ENCODE measurements at places on chromosomes 7 and 10. TPM values are rescaled to one million over a fixed set of nuclear protein-coding genes. Genes with fewer than 3 reads are reported as not detected.

DNA sequence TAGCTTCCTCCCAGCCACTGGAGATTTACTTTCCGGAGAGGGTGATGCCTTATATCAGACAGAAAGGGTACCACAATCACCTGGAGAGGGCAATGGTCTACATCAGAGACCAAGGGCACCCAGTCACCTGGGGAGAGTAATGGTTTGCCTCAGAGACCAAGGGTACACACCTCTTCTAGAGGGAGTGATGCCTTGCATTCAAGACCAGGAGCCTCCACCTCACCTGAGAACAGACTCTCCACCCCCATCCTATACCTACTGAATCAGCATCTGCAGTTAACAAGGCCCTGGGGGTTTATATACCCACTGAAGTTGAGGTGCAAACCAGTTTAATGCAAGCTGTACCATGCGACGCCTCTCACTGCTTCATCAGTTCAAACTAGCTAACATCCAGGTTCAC lies 270.2 kb upstream of the IGFBP3 start:
- no peak for DNase-seq

DNA sequence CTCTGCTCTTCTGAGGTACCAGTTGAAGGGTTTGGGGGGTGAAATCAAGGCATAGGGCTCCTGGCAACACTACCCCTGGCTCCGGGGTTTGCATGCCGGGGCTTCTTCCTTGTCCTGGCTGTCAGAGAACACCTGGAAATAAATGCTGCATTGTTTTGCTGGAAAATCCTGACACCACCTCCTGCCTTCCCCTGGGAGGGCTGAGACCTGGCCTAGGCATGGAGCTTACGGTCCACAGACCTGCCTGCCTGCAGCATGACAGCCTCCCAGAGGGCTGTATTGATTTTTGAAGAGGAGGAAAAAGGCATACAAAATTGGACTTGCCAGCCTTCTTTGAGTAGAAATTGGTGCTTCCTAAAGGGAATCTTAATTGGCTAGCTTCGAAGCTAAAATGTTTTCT lies 227.1 kb downstream of the MGMT start:
- DNase-seq, result no peak

APBB1IP gene
- total RNA-seq, result 37.2 TPM

GRCh38 chr10:129741280-129741977 lies 222.6 kb downstream of the EBF3 start:
- DNase-seq, result peak; percentile 67

DNA sequence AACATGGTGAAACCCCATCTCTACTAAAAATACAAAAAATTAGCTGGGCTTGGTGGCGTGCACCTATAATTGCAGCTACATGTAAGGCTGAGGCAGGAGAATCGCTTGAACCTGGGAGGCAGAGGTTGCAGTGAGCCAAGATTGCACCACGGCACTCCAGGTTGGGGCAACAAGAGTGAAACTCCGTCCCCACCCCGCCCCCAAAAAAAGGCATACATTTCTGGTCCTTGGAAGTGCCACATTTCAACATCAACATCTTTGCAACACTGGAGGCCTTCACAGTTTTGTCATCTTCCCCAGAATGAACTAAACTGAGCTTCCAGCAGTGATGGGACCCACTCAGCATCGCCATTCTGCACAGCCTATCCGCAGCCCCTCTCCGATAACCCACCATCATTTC lies 36.6 kb downstream of the FAM53B start:
- DNase-seq, result no peak

NPY gene
- not detected for total RNA-seq

USP54 gene
- total RNA-seq, result 16.0 TPM

DNA sequence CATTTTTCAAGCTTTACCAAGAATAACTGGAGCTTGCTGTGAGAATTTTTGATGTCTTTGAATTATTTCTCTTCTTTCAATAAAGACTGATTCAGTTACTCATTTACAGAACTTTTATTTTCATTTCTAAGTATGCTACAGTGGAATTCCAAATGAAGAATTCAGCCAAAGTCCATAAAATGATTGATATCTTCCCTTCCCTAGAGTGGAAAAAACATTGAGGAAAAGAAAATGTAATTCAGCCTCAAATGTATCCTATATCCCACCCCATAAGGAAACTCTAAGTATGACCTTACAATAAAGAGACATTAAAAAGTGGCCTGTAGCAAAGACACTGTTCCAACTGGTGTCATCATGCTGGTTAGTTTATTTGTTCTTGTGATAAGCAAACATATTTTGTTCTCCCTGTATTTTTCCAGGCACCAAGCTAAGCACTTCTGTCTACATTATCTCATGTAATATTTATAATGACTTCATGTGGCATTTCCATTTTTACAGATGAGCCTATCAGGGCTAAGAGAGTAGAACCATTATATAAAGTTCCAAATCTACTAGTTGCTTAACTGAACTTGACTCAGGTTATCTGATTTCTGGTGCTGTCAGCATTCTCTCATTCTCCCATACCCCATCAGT lies 450.4 kb downstream of the NEBL start:
- no peak for DNase-seq

DNA sequence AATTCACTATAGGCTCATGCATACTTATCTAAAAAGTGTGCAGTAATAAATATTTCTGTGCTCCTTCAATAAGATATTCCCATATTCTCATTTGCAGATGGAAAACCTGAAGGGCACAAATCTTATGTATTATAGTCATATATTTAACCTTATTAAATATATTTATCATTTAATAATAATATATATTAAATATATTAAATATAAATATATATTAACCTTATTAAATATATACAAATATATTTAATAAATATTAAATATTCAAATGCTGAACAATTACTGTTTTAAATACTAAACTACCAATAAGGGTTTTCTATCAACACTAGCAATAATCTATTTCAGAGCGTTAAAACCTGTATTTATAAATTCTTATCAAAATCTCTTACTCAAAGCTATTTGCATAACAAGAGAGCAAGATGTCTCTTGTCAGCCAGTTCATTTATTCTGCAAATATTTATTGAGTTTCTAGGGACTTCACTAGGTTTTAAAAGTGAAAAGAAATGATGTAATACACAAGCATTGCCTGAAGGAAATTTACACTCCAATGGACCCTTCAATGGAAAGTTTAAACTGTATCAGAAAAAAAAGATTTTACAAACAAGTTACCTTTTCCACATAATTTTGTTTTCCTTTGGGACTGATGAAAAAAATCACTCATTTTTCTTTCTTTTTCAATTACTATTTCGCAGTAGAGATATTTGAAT lies 159.2 kb downstream of the AGMO start:
- DNase-seq, result no peak

PTCD1 gene
- total RNA-seq, result 11.7 TPM

DNA sequence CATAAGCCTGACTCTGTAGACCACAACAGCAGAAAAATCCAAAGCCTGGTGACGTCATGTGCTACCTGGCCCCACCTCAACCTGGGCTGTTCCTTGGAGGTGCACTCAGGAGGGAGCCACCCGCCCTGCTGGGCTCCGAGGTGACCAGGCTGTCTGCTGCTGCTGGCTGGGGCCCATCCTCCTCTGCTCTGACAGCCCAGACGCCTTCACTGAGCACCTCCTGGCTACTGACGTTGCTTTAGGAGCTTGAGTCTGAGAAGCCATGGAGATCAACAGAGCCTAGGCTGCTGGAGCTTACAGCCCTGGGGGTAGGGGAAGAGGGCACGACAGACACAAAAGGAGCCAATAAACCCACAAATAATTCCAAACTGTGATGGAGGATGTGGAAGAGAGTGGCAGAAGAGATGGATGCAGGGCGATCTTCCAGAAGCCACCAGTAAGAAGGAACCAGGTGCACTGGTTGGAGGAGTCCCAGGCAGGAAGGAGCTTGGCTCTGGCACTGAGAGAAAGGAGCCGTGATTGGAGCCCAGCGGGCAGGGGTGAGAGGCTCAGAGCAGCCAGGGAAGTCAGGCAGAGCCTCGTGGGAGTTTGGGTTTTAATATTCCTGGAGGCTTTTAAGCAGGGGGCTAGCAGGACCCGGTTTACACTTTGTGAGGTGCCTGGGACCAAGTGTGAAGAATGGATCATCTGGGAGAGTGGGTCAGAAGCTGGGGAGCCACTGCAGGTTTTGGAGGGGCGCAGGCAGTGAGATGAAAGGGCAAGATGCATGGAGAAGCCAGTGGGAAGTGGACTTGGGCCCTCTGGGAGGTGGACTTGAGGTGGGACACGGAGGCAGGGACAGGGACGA lies 1.7 kb upstream of the PTPRE start:
- no peak for DNase-seq

DNA sequence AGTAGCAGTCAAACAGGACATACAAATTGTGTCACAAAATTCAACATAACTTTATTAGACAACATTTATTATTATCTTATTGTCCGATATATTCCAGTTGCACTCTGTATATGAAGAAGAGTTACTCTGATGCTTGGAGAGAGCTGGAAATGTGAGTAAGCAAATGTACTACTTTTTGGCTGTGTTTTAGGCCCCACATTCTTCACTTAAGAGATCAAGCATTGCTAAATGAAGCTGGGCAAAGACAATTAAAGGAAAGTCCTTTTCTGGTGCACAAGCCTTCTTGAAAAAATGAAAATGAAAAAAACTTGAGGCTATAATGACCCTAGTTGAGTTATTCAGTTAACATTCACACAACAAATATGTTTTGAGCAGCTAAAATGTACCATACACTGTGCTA lies 26.1 kb downstream of the MYPN start:
- no peak for DNase-seq

DNA sequence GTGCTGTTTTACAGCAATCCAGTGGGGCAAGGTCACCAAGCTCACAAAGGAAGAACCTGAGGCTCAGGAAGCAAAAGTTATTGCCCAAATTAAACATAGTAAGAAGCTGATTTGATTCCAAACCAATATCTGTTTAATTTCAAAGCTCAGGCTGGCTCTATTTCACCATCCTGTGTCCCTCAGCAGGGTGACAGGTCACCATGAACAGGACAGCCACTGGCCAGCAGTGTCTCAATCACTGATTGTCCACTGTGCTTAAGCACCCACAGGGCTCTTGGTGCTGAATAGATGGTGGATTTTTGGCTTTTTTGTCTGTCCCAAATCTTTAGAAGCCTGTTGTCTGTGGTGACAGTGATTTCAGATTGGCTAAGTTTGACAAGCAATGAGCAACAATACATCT lies 146.4 kb upstream of the ZNF32 start:
- DNase-seq, result no peak

PPP1R3C gene
- 3.0 TPM for total RNA-seq

DNA sequence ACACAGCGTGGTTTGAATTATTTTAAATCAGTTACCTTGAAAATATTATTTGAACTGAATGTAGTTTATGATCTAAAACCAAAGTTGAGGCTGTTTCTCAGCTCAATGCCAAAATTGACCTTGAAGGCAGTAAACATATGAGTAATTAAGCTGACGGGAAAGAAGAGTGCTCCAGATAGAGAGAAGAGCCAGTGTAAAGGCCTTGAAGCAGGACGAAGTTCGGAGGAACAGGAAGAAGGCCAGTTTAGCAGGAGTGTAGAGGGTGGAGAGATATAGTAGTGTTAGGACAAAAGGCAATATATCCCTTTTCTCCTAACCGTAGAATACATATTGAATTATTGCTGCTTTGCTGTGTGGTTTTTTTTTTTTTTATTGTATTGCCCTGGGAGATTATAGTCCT lies 63.2 kb downstream of the CYP51A1 start:
- no peak for DNase-seq

GRCh38 chr10:129464251-129464650 lies 2.8 kb upstream of the MGMT start:
- DNase-seq, result no peak

DNA sequence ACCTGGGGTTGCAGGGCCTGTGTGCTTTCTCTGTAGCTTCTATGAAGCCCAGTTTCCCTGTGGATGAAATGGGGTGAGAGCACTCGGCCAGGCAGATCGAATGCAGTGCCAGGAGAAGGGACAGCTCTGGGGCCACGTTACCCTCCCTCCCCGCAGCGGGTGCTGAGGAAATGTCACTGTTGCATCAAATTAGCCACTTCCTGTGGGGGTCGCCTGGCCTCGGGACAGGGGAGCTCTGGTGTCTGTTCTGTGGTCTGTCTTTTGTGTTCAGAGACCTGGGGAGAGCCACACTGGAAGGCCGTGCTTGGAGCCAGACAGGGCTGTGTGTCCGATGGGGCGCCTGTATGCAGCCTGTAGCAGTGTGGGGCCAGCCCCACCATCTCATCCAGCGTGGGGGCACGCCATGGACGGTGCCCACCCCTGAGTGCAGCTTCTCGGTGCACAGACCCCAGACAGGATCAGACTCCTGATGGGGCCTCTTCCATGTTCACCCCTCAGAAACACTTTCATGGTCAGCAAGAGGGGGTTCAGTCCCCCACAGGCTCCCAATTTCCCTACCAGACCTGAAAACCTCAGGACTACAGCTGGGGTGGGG lies 13.6 kb downstream of the TTYH3 start:
- DNase-seq, result no peak

DNA sequence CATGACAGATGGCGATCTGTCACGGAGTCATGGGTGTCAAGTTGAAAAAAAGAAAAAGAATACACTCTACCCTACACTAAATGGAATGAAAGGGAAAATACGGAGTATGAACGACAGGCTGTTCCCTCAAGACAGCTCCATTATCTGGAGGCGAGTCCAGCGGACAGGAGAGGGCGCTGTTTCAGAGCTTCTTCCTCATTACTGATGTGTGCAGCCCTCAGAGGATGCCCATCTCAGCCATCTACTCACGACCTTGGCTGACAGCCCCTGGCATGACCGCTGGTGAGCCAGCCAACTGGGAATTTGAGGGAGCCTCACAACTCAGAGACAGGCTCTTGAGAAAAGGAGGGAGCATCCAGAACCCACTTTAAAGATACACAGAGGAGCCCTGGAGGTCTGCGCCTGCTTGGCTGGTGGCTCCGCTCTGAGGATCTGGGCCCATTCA lies 49.6 kb upstream of the SMNDC1 start:
- DNase-seq, result peak; percentile 90

LDB3 gene
- total RNA-seq, result 1.3 TPM

- no peak for DNase-seq
These were observed 781.8 kb upstream of the LRRTM3 start for GRCh38 chr10:66144016-66144415.

DNA sequence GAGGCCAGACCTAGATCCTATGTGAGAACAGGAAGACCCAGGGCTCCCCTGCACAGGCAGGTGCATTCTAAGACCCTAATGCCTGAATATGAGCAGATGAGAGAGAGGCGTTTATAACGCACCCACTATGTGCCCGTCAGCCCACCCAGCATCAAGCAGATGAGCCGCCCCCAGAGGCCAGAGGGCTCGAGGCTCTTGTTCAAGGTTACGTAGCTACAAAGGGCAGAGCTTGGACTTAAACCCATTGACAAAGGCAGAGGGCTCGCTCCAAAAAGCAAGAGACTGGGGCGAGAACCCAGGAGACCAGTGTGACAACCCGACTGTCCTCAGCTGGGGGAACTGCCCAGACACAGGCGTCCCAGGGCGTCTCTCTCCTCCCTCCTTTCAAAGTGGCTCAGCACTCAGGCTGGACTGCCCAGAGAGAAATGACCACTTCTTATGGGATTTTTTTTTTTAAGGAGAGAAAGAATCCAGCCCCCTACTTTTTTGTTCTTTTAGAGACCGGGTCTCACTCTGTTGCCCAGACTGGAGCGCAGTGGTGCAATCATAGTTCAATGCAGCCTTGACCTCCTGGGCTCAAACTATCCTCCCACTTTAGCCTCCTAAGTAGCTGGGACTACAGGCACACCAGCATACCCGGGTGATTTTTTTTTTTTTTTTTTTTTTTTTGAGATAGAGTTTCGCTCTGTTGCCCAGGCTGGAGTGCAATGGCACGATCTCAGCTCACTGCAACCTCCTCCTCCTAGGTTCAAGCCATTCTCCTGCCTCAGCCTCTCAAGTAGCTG lies 40.1 kb downstream of the TNRC18 start:
- DNase-seq, result no peak

AKR1D1 gene
- not detected for total RNA-seq

- no peak for DNase-seq
These were observed 13.9 kb downstream of the ZNF438 start for GRCh38 chr10:31017534-31018355.
